ENCODE measurements at places on chromosomes 16 and 17. TPM values are rescaled to one million over a fixed set of nuclear protein-coding genes. Genes with fewer than 3 reads are reported as not detected.

The FNDC8 gene
- not detected for total RNA-seq

The EVPLL gene
- total RNA-seq: 0.37 TPM

The TNFRSF17 gene
- not detected for total RNA-seq

The OR4D1 gene
- total RNA-seq: 0.16 TPM

The OTOP2 gene
- total RNA-seq: not detected

The KRT24 gene
- not detected for total RNA-seq

The PKMYT1 gene
- 101 TPM for total RNA-seq

The CACNG3 gene
- total RNA-seq: not detected

- no peak for DNase-seq
Observed at GRCh38 chr16:86430814-86431213, 79.5 kb upstream of the FOXF1 start.

DNA sequence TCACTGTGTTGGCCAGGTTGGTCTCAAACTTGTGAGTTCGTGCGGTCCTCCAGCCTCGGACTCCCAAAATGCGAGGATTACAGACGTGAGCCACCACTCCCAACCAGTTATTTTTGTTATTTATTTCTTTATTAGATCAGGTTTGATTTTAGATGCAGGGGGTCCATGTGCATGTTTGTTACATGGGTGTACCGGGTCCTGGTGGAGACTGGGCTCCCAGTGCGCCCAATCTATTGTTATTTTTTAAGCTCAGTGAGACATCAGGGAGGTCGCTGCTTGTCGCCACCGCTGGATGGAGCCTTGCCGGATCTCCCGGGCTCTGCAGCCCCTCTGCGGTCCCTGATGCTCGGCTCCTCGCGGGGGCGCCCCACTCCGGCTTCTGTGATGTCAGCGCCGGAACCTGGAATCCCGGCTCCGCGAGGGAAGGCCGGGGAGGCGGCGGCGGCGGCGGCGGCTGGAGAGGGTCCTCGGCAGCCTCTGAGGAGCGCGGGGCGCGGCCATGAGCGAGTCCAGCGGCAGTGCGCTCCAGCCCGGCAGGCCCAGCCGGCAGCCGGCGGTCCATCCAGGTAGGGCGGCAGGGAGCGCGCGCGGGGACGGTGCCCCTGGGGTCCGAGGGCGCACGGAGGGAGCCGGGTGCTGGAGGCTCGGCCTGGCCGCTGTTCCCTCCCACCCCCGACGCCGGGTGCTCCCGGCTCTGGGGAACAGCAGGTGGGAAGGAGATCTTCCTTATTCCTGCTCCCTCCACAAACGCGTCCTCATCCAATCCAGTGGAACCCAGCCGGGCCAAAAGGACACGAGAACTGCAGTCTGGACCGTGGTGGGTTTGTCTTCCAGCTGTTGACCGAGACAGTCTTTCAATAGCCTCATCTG lies at the start of gene TMC7:
TSS of gene TMC7 (plus strand) at position 370 of the 870 bp plus-strand sequence. CDS start at position 500, 130 bp downstream.
- DNase-seq: peak; percentile 65

DNA sequence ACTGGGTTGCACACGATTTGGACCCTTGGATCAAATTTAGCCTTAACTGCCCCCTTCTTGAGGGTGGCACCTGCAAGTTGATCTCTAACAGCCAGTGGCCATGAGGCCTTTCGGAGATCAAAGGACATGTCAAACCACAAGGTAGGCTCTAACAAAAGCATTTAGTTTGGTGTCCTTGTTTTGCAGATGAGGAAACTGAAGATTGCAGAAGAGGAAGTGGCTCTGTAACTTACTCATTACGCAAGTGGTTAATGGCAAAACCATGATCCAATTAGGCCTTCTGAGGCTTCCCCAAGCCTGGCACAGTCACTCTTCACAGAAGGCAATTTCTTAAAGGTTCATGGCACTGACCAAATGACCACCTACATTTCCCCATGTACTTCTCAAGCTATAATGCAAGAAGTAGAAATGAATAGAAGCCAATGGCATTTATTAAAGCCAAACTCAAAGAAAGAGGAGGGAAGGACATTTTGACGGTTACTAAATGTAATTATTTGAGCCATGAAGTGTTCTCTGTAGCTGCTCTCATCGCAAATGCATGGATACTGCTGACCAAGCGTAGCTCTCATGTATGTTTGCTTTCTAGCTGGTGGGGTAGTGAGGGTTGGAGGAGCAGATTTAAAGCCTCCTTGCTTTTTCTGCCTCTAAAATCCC lies 32.8 kb upstream of the ABCC12 start:
- DNase-seq: no peak

- DNase-seq: no peak
Observed at GRCh38 chr17:65364438-65364837, 197.0 kb downstream of the AXIN2 start.

- no peak for DNase-seq
Observed at GRCh38 chr17:77698903-77699623, 259.4 kb upstream of the TNRC6C start.

- DNase-seq: no peak
Observed at GRCh38 chr16:77579351-77579891, 142.9 kb upstream of the NUDT7 start.

- no peak for DNase-seq
Observed at GRCh38 chr16:74279266-74279665, 17.3 kb upstream of the PSMD7 start.

DNA sequence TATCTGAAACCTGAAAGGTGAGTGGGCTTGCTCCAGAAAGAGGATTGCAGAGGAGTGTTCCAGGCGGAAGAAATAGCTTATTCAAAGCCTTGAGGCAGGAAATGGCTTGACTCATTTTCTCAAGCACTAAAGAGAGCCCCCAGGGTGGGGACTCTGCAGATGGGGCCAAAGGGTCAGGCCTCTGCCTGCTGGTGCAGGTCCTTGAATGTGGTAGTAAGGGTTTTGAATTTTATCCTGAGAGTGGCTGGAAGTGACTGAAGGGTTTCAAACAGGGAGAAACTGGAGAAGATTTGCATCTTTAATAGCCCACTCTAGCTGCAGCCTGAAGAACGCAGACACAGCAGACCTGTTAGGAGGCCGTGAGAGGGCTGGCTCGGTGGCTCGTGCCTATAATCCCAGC lies 144.4 kb downstream of the CCT6B start:
- DNase-seq: no peak

- peak; percentile 32 for DNase-seq
Observed at GRCh38 chr16:79757968-79758367, 157.4 kb upstream of the MAF start.

GRCh38 chr16:11640987-11641817 lies 27.1 kb upstream of the SNN start:
- peak; percentile 43 for DNase-seq

GRCh38 chr17:64767269-64767997 lies 105.3 kb upstream of the SMURF2 start:
- DNase-seq: no peak

DNA sequence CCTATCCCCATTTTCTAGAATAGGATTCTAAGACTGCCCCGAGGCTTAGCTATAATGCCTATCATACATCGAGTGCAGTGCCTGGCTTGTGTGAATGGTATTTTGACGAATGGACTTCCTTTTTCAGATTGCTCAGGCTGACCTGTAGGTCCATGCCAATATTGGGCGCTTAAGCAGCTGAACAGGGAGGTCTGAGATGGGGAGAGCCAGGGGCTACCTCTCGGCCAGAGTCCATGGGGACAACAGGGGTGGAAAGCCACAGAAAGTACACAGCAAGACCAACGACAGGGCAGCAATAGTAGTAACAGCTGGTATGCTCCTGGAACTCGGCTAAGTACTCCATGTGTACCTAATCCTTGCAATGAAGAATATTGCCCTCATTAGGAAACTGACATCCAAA lies 91.7 kb upstream of the WSCD1 start:
- DNase-seq: no peak

GRCh38 chr16:61831351-61831917 lies 204.8 kb downstream of the CDH8 start:
- no peak for DNase-seq

- no peak for DNase-seq
Observed at GRCh38 chr17:57781386-57782061, 36.4 kb upstream of the CCDC182 start.

DNA sequence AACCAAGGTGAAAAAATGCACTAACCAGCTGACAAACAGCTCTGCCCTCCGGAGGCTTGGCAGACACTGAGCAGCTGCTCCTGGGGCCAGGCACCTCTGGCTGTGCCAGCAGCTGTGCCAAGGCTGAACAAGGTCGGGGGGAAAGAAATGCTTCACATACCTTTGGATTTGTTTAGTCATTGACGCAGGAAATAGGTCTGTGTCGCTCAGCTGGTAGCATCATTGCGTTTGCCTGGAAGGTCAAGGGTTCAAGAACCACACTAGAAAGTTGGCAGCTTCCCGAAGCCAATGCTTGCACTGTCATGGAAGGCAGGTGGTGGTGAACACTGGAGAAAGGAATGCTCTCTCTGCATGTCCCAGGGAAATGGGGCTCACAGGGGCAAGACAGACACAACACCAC lies 63.5 kb downstream of the PCTP start:
- DNase-seq: no peak

GRCh38 chr17:80868022-80868609 lies 123.5 kb upstream of the CHMP6 start:
- peak; percentile 26 for DNase-seq

All from activated CD4-positive, alpha-beta T cell treated with anti-CD3 and anti-CD28 coated beads for 36 hours (primary cell).